PC-3 (cell line): ENCODE measurements at places on chromosomes 1 and 21.
A peak's percentile ranks its signal among the peaks of the same experiment; 100 is the strongest.

- DNase-seq = no peak
Measured at GRCh38 chr1:17673329-17674072, 81.6 kb upstream of the ACTL8 start.

- no peak for DNase-seq
Measured at GRCh38 chr1:219463636-219464035, 149.3 kb downstream of the ZC3H11B start.

- DNase-seq = peak; percentile 42
Measured at GRCh38 chr1:22665752-22666151, 12.7 kb downstream of the C1QB start.

- DNase-seq = no peak
Measured at GRCh38 chr21:15159382-15160020, 94.7 kb upstream of the NRIP1 start.

DNA sequence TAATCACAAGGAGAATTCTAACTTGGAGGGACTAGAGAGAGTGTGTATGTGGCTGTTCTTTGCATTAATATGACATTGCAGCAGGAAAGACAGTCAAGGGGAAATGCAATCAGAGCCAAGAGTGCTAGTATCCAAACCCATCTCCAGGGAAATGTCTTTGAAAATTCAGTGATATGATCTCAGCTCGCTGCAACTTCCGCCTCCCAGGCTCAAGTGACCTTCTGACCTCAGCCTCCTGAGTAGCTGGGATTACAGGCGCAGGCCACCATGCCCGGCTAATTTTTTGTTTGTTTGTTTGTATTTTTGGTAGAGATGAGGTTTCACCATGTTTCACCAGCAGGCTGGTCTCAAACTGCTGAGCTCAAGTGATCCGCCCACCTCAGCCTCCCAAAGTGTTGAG is 16.3 kb downstream of the VASH2 start:
- DNase-seq = no peak

- no peak for DNase-seq
Measured at GRCh38 chr21:45850181-45850580, 131.4 kb upstream of the COL6A1 start.

DNA sequence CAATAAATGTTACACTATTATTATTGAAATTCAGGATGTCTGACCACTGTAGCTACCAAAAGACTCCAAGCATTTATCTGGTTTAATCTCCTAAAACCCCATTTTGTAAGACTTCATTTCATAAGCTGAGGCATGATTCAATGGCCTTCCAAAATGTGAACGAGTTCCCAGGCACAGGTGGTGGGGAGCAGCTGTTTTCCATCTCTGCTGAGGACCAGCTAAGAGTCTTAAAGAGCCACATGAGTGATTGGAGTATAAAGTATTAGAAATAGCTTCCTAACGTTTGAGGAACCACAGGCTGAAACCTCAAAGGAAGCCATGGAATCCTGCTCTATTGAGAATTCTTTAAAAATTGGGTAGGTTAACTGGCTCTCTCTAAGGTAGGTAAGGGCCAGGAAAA is 44.9 kb downstream of the SEC16B start:
- DNase-seq = no peak

- DNase-seq = no peak
Measured at GRCh38 chr1:168686666-168687065, 42.3 kb downstream of the DPT start.

DNA sequence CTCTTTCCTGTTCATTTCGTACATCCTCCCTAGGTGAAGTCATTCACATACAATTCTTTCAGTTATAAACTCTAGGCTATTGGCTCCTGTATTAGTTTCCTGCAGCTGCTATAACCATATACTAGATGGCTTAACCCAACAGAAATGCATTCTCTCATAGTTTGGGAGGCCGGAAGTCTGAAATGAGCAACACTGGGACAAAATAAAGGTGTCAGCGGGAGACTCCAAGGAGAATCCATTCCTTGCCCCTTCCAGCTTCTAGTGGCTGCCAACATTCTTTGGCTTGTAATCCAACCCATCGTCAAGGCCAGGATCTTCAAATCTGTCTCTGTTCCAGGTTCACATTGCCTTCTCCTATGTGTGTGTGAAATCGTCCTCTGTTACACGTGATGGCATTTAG is 71.3 kb downstream of the TOR3A start:
- DNase-seq = no peak

DNA sequence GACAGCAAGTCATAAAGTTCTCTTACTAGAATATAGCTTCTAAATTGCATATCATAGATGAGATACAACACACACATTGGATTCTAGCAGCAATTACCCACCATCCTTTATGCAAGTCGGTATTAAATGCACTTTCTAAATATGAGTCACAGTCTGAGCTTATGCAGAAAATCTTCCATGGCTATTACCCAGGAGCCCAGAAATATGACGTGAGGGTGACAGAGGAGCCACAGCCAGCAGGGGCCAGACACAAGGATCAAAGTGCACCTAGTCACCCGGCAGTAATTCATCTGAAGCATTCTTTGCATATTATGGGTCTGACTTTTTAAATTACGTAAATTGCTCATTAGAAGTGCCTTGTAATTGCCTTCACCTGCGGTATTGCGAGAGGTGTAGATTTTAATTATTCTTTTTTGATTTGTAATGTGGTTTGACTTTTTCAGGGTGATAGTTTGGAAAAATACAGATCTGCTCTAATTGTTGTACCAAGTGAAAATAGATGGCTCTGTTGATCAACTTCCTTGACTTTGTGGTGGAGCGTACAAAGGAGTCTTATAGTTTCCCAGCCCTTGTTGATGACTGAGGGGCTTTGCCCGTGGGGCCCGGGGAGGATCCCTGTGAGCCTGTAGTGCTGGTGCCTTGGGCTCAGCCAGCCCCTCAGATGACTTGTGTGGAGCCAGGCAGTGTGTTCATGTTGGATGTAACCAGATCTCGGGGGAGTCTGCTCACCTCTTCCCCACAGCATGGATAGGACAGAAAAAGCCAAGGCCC is 470.0 kb upstream of the VAMP3 start:
- DNase-seq = peak; percentile 66

- DNase-seq = peak; percentile 96
Measured at GRCh38 chr1:67713057-67713846, 28.3 kb downstream of the GADD45A start.

GRCh38 chr1:37949524-37950152 is 2.8 kb upstream of the INPP5B start:
- no peak for DNase-seq

DNA sequence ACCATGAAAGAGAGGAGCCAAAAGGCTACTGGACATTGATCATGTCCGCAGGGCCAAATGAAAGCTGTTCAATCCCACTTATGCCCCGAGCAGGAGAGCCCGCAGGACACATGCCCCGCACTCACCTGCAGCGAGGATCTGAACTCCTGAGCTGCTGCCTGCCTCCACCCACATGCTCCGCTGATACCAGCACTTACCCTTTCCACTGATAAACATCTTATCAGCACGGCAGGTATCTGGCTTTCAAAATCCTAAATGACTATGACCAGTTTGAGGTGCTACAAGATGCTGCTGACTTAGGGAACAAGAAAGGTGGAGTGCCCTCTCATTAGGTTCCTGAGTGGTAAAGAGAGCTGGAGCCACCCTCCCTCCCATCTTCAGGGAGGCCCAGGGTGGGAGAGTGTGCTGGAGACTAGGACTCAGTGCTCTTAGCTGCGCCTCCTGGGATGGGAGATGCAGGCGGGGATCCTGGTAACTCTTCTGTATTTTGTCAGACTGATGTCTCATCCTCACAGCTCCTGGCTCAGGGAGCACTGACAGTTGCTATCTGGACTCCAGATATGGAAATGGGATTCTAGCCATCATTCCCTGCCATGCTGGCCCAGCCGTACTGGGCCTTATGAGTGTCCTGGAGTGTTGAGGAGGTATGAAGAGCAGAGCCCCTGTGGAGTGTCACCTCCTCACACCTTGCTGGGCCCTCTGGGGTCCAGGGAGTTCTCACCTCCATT is 86.4 kb upstream of the F3 start:
- DNase-seq = no peak

DNA sequence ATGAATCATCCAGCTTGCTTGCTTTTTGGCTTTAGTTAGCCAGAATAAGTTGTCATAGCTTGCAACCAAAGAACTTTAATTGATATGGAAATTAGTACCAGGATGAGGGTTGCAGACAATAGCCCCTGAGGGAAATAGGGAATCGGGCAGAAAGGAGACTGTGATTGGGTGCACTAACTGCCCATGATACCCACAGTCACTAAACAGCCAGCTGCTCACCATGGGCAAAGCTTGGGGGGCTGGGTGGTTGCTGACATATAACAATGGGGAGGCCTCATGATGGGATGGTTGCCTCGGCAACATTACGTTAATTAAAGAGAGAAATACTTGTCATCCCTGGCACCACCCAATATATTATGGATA is 17.8 kb upstream of the PLA2G2E start:
- DNase-seq = no peak

DNA sequence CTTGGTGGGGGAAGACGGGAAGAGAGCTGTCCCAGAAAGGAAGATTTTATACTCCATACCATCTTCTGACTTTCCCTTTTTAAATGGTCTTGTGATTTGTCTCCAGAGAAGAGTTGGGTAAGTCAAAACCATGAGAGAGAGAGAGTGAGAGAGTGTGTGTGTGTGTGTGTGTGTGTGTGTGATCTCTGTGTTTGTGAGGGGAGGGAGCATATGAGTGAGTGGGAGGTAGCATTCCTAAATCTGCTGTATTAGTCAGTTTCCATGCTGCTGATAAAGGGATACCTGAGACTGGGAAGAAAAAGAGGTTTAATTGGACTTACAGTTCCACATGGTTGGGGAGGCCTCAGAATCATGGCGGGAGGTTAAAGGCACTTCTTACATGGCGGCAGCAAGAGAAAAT is 102.0 kb upstream of the VANGL1 start:
- DNase-seq = no peak

DNA sequence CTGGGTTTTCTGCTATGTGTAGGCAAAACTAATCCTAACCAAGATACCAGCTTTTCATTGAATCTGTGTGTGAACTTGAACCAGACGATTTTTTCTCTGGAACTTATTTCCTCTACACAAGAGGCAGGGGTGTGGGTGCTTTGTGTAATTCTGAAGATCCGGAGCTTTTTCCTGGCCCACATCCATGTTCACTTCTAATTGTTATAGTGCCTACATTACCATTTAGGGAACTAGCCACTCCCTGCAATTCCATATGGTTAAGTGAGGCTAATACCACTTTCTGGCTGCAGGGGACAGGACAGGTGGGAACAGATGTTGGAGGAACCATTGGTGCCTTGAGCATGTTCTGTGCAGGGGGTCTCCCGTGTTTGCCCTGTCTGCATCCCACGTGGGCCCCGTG is 83.4 kb upstream of the FMN2 start:
- DNase-seq = no peak

DNA sequence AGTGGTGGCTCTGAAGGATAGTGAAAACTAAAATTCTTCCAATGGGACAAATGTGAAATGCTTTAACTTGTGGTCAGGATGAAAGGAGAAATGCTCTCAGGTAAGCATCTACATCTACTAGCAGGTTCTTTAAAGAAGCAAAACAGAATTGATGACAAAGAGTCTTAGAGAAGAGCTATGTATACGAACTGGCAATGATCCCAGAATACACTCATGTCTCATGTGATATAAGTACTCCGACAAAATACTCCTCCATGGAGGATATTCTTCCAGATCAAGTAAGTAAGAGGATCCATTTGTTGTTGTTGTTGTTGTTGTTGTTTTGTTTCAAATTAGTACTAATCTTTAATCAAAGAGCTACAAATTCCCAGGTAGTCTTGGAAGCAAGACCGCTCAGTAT is 174.0 kb upstream of the ATP1B1 start:
- peak; percentile 87 for DNase-seq

DNA sequence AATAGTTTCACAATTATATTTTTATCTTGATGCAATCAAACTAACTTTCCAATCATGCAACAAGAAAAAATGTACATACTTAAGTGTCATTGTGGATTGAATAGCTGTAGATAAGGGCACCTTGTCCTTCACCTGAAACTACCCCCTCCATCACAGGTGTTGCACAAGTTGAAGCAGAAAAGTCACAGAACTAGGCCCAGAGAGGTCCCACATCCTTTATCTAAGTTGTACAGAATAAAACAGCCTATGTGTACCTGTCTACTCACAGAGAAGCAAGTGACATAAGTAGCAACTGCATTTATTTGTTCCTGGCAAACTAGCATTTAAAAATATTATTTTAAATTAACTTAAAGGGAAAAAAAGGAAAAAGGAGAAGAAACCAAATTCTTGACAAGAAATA is 256.8 kb downstream of the FAF1 start:
- DNase-seq = no peak

- no peak for DNase-seq
Measured at GRCh38 chr1:222252788-222253187, 295.1 kb downstream of the HHIPL2 start.

- DNase-seq = no peak
Measured at GRCh38 chr1:231417513-231417912, 4.6 kb downstream of the EGLN1 start.

DNA sequence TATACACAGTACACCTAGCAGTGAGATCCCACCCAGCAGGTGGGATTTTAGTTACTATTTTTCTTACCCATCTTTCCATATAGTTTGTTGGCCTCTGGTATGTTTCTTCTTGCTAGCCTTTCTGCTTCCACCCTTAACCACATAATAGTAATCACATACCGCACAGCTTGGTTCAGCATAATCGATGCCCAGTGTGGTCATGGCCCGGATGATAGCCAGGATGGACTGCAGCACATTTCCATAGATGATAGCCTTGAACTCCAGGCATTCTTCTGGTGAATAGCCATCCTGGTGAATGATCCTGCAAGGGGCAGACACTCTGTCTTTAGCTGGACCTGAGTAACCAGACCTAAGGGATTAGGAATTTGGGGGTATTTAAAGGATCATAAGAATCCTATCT is 9.5 kb downstream of the GNAT2 start:
- no peak for DNase-seq

GRCh38 chr1:53037159-53037558 is 24.9 kb upstream of the PODN start:
- DNase-seq = no peak

DNA sequence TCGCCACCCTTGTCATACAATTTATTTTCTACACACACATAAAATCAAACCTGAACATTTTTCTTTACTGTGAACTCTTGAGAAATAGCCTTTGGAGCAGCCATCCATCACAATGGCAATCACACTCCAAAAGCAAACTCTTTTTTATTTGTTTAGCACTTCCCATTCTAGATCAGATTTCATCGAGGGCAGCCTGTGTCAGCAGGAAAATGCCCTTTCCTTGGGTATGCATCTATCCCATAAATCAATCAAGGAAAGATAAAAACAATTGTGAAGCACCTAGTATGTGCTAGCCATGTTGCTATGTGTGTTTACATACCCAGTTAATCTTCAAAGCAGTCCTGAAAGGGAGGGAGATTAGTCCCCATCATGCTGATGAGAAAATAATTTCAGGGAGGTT is 484.1 kb upstream of the USP24 start:
- DNase-seq = no peak

GRCh38 chr1:230105245-230105753 is 38.3 kb downstream of the GALNT2 start:
- no peak for DNase-seq

DNA sequence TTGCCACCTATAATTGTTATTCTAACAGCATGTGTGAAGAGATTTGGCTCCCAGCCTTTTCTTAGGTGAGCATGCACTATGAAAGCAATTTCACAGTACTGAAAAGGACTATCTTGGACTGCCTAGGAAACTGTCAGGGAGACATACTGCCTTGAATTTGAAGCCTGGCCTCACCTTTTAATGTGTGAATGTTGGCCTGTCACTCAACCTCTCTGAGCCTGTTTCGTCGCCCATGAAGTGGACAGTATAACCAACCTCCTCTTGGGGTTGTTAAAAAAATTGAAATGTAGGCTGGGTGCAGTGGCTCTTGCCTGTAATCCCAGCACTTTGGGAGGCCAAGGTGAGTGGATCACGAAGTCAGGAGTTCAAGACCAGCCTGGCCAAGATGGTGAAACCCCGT is 20.4 kb upstream of the POU2F1 start:
- DNase-seq = no peak
